ENCODE measurements at places on chromosomes 5 and 9. TPM values are rescaled to one million over a fixed set of nuclear protein-coding genes. Genes with fewer than 3 reads are reported as not detected.

Gene ASPN
- total RNA-seq, result 0.68 TPM

Gene SLC6A3
- total RNA-seq, result not detected

Gene PAPPA
- 1.8 TPM for total RNA-seq

Gene GABRA6
- 6.1 TPM for total RNA-seq

- no peak for DNase-seq
- no peak overlapping the region for H3K4me3 ChIP-seq
- no peaks in the 10 kb centered on the region for H3K27me3 ChIP-seq
- H3K4me1 ChIP-seq, result no peaks in the 10 kb centered on the region
- no peak overlapping the region for H3K27ac ChIP-seq
Measured at GRCh38 chr5:35457912-35458823, 159.5 kb upstream of the SPEF2 start.

GRCh38 chr9:96051423-96051822, 175.9 kb downstream of the ERCC6L2 start:
- H3K27ac ChIP-seq, result no peak overlapping the region
- no peak for DNase-seq
- peaks cover 24% of the 10 kb centered on the region for H3K4me1 ChIP-seq
- H3K27me3 ChIP-seq, result no peaks in the 10 kb centered on the region

- no peaks in the 10 kb centered on the region for H3K4me1 ChIP-seq
- no peak overlapping the region for H3K27ac ChIP-seq
- no peaks in the 10 kb centered on the region for H3K27me3 ChIP-seq
- no peaks in the 10 kb centered on the region for H3K36me3 ChIP-seq
Measured at GRCh38 chr9:79012561-79012960, 559.2 kb upstream of the TLE4 start.

- H3K4me1 ChIP-seq, result no peaks in the 10 kb centered on the region
- no peak overlapping the region for H3K27ac ChIP-seq
- no peaks in the 10 kb centered on the region for H3K27me3 ChIP-seq
- no peaks in the 10 kb centered on the region for H3K36me3 ChIP-seq
- DNase-seq, result no peak
Measured at GRCh38 chr5:128038643-128039042, 44.9 kb upstream of the SLC12A2 start.

DNA sequence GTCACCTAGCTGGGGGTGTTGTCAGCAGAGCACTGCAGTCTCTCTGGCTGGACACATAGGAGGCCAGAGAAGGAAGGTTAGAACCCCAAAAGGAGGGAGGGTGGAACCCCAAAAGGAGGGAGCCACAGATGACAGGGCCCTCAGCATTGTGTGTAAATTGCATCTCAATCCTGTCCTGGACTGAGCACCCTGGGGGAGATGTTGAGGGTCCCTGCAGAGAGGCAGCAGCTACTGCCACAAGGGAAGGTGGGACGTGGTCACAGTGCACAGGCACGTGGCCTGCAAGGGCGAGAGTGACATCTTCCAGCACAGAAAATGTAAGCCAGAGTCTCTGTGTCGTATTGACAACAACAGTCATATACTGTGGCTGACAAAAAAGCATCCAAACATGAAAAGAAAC, 36.5 kb upstream of the CEP72 start:
- no peak overlapping the region for H3K27ac ChIP-seq
- peaks cover 2% of the 10 kb centered on the region for H3K27me3 ChIP-seq
- H3K4me1 ChIP-seq, result no peaks in the 10 kb centered on the region
- H3K4me3 ChIP-seq, result no peak overlapping the region

GRCh38 chr5:93385655-93386054, 195.4 kb downstream of the NR2F1-AS1 start:
- no peaks in the 10 kb centered on the region for H3K36me3 ChIP-seq
- no peak overlapping the region for H3K27ac ChIP-seq
- H3K27me3 ChIP-seq, result no peaks in the 10 kb centered on the region
- DNase-seq, result no peak
- H3K4me3 ChIP-seq, result no peak overlapping the region
- no peaks in the 10 kb centered on the region for H3K4me1 ChIP-seq

DNA sequence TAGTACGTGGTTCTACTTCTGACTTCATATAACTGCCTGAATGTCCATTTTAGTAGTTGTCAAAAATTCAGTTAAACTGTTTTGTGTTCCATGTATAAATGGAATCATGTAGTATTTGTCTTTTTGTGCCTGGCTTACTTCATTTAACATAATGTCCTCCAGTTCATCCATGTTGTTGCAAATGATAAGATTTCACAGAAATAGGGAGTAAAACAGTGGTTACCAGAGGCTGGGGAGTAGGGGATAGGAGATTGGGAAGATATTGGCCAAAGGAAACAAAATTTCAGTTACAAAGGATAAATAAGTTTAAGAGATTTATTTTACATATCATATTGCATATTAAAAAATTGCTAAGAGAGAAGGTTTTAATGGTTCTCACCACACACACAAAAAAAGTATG, 425.0 kb upstream of the MEF2C start:
- DNase-seq, result no peak
- H3K36me3 ChIP-seq, result no peaks in the 10 kb centered on the region
- no peak overlapping the region for H3K27ac ChIP-seq
- H3K4me3 ChIP-seq, result no peak overlapping the region

DNA sequence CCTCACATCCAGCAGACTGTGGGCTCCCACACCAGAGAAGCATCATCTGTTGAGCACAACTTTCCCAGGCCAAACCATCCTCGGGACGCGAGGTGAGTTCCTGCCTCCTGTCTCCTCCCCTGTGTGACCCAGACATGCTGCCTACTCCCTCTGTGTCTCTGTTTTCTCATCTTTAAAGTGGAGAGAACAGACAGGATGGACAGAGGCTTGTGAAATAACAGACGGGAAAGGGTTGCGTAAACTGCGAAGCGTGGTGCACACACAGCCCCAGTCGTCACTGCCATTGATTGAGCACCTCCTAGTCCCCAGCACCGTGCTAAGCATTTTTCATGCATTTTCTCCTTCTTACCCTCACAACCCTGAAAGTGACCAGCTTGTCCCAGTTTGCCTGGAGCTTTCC, 52.1 kb upstream of the LMX1B start:
- no peak overlapping the region for H3K27ac ChIP-seq
- H3K27me3 ChIP-seq, result no peaks in the 10 kb centered on the region
- H3K4me3 ChIP-seq, result no peak overlapping the region
- H3K4me1 ChIP-seq, result no peaks in the 10 kb centered on the region
- DNase-seq, result no peak
- H3K36me3 ChIP-seq, result no peaks in the 10 kb centered on the region

DNA sequence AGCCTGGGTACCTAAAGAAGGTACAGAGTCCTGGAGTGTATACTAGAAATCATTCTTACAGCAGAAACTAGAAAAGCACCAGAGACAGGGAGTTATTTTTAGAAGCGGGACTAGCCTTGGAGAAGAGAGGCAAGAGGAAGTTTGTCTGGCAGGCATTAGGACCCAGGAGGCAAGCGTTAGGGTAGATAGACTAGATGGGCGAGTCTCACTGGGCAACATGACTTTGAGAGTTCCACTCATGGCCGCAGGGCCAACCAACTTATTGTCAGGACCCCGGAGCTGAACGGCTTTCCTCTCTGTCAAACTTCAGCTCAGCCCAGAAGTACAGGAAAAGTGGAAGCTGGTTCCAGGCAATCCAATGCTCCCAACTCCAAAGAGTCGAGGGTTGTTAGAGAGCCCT, 34.1 kb upstream of the NPR3 start:
- H3K27ac ChIP-seq, result no peak overlapping the region
- H3K4me3 ChIP-seq, result no peak overlapping the region
- no peak for DNase-seq
- H3K27me3 ChIP-seq, result no peaks in the 10 kb centered on the region

DNA sequence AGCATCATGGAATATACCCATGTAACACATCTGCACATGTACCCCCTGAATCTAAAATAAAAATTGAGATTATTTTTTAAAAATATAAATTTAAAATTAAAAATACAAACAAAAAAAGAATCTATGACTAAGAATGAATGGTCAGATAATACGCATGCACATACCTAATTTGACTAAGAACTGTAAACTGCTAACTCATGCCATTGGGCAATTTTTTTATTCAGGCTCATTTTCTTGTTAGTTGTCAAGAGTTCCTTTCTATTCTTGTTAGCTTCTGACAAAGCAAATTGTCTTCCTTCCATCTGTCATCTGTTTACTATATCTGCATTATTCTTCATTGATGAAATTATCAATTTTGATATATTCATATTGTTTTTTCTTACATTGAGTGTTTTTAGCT, 69.5 kb upstream of the HAND1 start:
- no peak overlapping the region for H3K27ac ChIP-seq
- no peaks in the 10 kb centered on the region for H3K36me3 ChIP-seq
- no peak for DNase-seq
- no peaks in the 10 kb centered on the region for H3K4me1 ChIP-seq

- H3K27me3 ChIP-seq, result no peaks in the 10 kb centered on the region
- H3K27ac ChIP-seq, result no peak overlapping the region
- H3K4me3 ChIP-seq, result no peak overlapping the region
- no peak for DNase-seq
Measured at GRCh38 chr9:119829186-119829585, 460.0 kb upstream of the BRINP1 start.

- H3K4me3 ChIP-seq, result no peak overlapping the region
- H3K4me1 ChIP-seq, result no peaks in the 10 kb centered on the region
- H3K36me3 ChIP-seq, result no peaks in the 10 kb centered on the region
- H3K27ac ChIP-seq, result no peak overlapping the region
- no peaks in the 10 kb centered on the region for H3K27me3 ChIP-seq
- DNase-seq, result no peak
Measured at GRCh38 chr5:64637144-64637543, 53.2 kb upstream of the SHISAL2B start.

GRCh38 chr5:178994580-178995340, at the start of gene GRM6:
Gene GRM6 (minus strand): TSS chr5:178995320. CDS start chr5:178994944, 376 bp downstream.
- H3K4me3 ChIP-seq, result no peak within 1 kb of the TSS
- no peaks in the 10 kb centered on the region for H3K36me3 ChIP-seq
- no peak within 1 kb of the TSS for H3K27ac ChIP-seq
- DNase-seq, result no peak
- peaks cover 2% of the 10 kb centered on the region for H3K27me3 ChIP-seq

DNA sequence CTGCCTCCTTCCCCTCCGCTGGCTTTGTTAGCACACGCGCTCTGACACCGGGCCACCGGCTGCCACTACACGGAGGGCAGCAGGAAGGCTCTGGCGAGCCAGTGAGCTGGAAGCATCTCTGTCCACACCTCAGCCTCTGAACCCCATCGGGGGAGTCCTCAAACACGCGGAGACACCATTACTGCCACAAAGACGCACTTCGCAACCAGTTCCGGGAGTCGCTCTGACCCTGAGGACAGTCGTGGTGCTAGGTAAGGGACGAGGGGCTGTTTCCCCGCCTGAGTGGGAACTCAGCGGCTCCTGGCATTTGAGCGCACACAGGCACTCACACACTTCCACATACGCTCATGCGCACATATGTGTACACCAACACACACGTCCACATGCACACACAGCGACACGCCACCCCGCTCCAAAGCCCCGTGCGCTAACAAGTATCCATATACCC, 160.0 kb downstream of the C9orf152 start:
- no peaks in the 10 kb centered on the region for H3K36me3 ChIP-seq
- H3K4me3 ChIP-seq, result peak overlapping the region; percentile 44
- DNase-seq, result no peak
- peaks cover 5% of the 10 kb centered on the region for H3K4me1 ChIP-seq
- no peak overlapping the region for H3K27ac ChIP-seq
- no peaks in the 10 kb centered on the region for H3K27me3 ChIP-seq

- no peak overlapping the region for H3K4me3 ChIP-seq
- no peak for DNase-seq
- H3K36me3 ChIP-seq, result no peaks in the 10 kb centered on the region
Measured at GRCh38 chr5:157607371-157608161, 32.0 kb upstream of the ADAM19 start.

- DNase-seq, result no peak
- no peak overlapping the region for H3K27ac ChIP-seq
- no peaks in the 10 kb centered on the region for H3K4me1 ChIP-seq
- no peaks in the 10 kb centered on the region for H3K36me3 ChIP-seq
- no peaks in the 10 kb centered on the region for H3K27me3 ChIP-seq
- H3K4me3 ChIP-seq, result no peak overlapping the region
Measured at GRCh38 chr5:109682383-109682782, 7.3 kb upstream of the MAN2A1 start.

GRCh38 chr5:169746147-169746694, 109.1 kb downstream of the DOCK2 start:
- no peaks in the 10 kb centered on the region for H3K27me3 ChIP-seq
- H3K4me1 ChIP-seq, result no peaks in the 10 kb centered on the region

DNA sequence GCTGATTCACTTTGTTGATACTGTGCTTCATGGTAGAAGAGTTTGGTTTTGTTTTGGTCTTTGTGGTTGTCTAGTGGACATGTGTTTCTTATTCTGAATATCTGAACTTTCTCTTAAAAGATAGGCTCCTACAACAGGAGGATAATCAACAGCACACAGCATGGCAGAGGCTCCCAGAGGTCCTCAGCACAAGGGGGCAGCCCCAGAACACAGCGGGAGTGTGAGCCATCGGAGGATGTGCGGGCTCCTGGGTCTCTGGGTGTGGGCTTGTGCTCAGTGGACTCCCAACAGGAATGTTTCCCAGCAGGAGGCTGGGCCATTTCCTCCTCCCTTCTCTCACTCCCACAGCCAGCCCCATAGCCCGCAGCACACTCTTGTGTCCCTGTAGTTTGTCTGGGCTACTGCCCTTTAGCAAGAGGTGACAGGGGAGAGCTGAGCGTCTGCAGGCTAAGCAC, 164.3 kb upstream of the OTULINL start:
- H3K27ac ChIP-seq, result no peak overlapping the region
- H3K4me1 ChIP-seq, result no peaks in the 10 kb centered on the region
- DNase-seq, result no peak

DNA sequence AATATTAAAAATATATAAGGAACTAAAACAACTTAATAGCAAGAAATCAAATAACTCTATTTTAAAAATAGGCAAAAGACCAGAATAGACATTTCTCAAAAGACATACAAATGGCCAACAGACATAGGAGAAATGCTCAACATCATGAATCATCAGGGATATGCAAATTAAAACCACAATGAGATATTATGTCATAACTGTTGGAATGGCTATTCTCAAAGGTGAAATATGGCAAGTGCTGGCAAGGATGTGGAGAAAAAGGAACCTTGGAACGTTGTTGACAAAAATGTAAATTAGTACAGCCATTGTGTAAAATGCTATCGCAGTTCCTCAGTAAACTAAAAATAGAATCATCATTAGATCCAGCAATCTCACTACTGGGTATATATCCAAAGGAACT, 468.5 kb downstream of the NFIB start:
- no peak for DNase-seq
- no peaks in the 10 kb centered on the region for H3K36me3 ChIP-seq
- H3K27ac ChIP-seq, result no peak overlapping the region
- H3K4me1 ChIP-seq, result no peaks in the 10 kb centered on the region
- H3K27me3 ChIP-seq, result no peaks in the 10 kb centered on the region
- H3K4me3 ChIP-seq, result no peak overlapping the region

- no peaks in the 10 kb centered on the region for H3K4me1 ChIP-seq
- no peak for DNase-seq
- H3K27ac ChIP-seq, result no peak overlapping the region
Measured at GRCh38 chr9:268616-269015, 54.0 kb downstream of the DOCK8 start.
